ENCODE measurements at places on chromosomes 11 and 22. TPM values are rescaled to one million over a fixed set of nuclear protein-coding genes. Genes with fewer than 3 reads are reported as not detected.

The GGTLC2 gene
- not detected for total RNA-seq

The PLAAT5 gene
- 0.16 TPM for total RNA-seq

The SCGB1C1 gene
- total RNA-seq: not detected

The RIN1 gene
- total RNA-seq: 21.3 TPM

The UBASH3B gene
- 21.9 TPM for total RNA-seq

The OR2D2 gene
- not detected for total RNA-seq

The SMC1B gene
- total RNA-seq: not detected

The ARHGAP8 gene
- total RNA-seq: 8.9 TPM

The BTBD18 gene
- total RNA-seq: not detected

The FGF19 gene
- total RNA-seq: not detected

The TRIOBP gene
- total RNA-seq: 86.2 TPM

The CATSPERZ gene
- not detected for total RNA-seq

The CLMP gene
- 10.6 TPM for total RNA-seq

The HOATZ gene
- not detected for total RNA-seq

Measured in mesangial cell (primary cell).